ENCODE measurements at places on chromosomes 1 and 21.

DNA sequence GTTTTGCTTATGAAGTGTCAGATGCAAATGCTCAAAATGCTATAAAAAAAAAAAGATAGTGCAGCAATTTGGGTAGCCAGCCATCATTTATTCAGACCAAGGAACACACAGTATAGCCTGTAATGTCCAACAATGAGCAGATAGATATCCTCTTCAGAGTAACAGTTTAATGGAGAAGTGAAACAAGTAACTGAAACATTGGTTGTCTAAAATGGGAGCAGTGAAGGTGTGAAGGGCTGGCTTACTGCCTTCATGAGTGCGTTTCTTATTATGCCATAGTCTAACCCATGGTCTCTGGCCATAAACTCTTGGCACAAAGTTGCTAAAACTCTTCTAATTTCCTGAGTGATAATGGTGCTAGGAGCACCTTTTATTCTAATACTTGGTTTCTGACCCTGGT, 11.4 kb downstream of the RGS5 start:
- DNase-seq, result no peak

- DNase-seq, result no peak
Measured at GRCh38 chr21:43300496-43301408, 126.2 kb downstream of the SIK1 start.

DNA sequence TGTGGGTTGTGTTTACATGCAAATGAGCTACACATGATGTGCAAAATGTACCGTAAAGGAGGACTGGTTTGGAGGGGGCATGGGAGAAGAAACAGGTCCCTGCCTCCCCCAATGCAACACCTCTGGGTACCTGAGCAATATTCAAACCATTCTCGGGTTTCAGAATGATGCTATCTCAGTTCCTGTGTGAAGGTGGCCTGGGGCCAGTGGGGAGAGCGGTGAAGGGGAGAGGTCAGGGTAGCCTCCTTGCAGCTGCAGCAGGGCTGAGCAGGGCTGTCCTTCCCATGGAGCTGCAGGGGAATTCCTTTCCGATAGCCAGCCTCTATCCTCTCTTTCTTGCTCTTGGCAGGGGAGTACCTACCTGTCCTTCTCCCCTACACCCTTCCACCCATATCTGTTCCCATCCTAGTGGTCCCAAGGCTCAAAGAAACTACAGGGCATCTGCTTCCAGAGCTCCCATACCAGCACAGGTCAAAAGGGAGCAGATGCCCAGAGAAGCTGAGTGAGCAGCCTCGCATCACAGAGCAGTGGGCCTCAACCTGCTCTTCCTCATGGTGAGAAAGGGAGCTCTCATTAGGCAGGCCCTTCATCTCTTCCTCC, 11.9 kb downstream of the MEF2D start:
- no peak for DNase-seq

DNA sequence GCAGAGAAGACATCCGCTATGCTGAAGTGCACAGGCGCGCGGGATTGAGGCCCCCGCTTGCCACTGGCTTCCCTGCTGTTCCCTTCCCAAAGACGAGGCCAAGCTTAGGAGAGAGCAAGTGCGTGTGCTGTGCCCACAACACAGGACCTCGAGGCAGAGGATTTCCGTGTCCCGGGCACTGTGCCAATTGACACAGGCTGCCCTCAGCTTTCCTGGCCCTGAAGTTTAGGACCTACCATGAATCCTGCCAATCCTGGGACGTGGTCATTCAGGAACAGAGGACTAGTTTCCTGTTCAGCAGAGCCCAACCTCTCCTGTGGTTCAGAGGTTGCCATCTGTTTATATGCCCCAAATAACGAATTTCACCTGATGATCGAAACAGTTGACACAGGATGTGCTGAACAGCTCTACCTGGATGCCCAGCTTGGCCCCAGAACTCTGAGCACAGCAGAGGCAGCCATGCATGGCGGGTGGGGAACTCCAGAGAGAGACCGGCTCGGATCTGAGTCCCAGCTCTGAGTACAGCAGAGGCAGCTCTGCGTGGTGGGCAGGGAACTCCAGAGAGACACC, 22.0 kb downstream of the SLC37A1 start:
- no peak for DNase-seq

DNA sequence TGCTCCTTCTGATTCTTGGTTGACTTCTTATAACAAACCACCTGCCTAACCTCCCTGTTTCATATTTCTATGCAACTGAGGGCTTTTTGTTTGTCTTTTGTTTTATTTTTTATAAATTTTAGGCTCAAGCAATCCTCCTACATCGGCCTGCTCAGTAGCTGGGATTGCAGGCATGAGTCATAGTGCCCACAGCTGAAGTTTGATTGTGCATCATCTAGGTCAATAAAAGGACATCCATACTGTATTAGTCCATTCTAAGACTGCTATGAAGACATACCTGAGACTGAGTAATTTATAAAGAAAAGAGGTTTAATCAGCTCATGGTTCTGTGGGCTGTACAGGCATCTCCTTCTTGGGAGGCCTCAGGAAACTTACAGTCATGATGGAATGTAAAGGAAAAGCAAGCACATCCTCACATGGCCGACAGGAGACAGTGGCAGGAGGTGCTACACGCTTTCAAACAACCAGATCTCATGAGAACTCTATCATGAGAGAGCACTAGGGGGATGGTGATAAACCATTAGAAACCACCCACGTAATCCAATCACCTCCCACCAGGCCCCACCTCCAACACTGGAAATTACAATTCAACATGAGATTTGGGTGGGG, 285.0 kb downstream of the SIPA1L2 start:
- no peak for DNase-seq

DNA sequence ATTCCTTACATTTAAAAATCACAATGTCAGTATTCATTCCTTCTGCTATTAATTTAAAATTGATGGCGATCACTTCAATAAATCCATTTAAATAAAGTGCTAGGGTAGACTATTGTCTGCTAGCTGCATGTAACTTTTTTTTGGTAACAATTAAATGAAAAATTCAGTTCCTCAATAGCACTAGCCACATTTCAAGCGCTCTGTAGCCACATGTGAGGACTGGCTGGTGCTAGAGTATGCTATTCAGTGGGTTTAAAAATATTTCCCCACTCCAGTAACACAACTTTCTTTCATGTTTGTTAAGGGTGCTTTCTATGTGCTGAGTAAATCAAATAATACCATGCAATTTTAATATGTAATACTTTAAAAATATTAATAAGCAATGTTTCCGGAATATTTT, 108.2 kb downstream of the LTN1 start:
- no peak for DNase-seq

DNA sequence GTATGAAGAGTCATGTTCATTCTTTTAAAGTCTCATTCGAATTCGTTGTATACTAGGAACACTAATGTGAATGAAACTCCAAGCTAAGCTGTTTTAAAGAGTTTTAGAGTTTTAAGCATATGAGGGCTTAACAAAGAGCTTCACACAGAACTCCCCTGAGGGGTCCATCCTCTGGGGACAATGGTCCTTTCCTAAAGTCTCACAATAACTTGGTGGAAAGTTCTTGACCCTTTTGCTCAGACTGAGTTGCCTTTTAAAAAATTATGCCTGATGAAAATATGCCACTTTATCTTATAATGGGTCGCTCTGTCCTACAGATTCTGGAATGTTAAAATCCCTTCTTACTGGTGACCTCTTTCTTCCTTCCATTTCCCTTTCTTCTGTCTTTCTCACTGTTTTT, 64.3 kb downstream of the RGL1 start:
- no peak for DNase-seq

DNA sequence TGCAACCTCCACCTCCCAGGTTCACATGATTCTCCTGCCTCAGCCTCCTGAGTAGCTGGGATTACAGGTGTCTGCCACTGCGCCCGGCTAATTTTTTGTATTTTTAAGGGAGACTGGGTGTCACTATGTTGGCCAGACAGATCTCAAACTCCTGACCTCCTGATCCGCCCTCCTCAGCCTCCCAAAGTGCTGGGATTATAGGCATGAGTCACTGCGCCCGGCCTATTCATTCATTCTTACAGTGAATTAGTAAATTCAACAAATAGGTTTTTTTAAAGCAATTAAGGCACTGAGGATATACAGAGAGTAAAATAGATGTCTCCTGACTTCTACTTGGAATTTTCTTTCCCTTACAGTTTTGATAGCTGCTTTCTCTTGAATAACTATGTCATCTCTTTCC, 43.5 kb downstream of the CDC42 start:
- no peak for DNase-seq

DNA sequence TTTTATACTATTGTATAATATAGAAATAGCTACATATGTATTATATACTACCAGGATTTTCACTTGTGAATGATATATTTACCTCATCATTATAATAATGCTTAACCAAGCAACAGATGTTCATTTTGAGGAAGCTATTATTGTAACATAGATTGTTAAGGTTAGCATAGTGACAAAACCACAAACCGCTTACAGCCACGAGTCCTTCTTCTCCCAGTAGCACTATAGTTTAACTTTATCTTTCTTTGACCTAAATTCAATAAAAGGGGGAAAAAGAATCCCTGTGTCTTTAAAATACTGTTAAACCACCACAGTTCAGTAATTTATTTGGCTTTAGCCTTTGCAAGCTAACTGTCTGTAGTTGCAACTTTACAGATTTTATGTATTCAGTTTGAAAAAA, 1039.4 kb upstream of the B3GALT2 start:
- DNase-seq, result no peak

DNA sequence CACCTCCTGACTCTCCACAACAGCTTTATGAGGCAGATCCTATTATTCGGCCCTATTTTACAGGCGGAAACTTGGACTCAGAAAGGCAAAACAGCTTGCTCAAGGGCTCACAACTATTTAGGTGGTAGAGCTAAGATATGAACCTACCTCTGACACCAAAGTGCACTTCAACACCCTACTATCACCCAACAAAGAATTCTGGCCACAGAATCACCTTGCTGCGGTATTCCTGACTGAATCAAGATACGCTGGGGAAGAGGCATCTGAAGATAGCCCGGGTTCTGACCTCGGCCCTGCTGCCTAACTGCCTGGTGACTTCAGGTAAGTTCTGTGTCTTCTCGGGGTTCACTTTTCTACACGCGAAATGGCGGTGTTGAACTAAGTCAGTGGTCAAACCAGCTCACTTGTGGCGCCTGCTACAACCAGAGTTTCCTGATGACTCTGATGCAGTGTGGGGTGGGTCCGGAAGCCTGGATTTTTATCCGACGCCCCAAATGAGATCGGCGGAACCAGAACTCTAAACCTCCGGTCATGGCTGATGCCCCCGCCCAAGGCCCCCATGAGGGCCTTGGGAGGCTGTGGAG, 608 bp downstream of the PEF1 start:
- no peak for DNase-seq

- no peak for DNase-seq
Measured at GRCh38 chr1:20485527-20486456, at the start of gene CAMK2N1. Gene CAMK2N1, minus strand, starts transcription at chr1:20486210. Its CDS starts 831 bp downstream, at chr1:20485379.

DNA sequence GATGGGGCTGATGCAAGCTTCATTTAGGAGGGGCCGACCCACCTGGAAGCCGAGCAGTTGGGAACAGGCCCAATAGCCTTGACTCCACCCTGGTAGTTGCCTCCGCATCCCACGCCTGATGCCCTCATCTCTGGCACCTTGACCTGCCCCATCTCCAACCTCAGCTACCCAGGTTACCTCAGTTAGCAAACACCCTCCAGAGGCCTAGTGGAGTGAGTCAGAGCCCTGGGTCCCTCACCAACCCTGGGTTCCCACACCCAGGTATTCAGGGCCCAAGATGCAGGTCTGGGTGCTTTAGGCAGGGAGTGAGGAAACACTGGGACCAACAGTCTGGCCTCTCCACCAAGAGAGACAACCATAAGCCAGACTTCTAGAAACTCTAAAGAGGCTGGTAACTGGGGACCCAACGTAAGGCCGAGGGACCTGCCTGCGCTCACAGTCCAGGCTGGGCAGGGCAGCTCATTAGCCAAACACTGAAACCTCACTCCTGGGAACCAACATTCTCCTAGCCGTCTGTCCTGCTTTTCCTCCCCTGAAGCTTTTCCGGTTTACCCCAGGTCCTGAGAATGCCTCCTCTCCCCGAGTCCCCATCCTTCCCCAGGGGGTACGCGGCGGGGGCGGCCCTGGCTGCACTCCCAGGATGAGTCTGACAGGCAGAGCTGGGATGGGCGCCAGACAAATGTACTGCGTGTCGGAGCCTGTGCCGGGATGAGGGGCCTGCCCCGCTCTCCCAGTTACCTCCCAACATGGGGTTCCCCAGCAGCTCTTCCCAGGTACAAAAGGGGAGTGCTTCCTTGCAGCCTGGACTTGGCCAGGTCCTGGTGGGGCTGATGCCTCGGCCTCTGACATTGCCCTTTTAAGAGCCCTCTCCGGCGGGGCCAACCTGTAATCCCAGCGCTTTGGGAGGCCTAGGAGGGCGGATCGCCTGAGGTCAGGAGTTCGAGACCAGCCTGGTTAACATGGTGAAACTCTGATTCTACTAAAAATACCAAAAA, 8.9 kb upstream of the CELSR2 start:
- no peak for DNase-seq

- DNase-seq, result no peak
Measured at GRCh38 chr21:26766826-26767325, 78.3 kb downstream of the ADAMTS1 start.

DNA sequence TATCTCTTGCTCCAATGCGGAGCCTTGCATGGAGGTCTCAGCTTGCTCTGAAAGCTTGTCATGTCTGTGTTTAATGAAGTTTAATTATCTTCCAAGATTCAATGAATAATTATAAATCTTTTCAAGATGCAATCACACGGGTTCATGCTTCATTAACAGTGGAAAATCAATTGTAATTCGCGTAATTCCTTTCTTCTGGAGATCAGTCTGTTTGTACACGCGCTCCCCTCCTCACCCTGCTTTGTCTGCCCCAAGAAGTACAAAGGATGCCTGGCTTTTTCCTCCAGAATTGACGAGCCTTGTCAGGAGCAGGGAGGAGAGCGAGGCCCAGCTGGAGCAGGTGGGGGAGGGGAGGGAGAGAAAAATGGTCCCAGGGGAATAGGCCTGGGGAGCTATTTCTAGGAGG, 65.0 kb upstream of the DISP3 start:
- DNase-seq, result no peak

- DNase-seq, result no peak
Measured at GRCh38 chr1:245041058-245041698, 113.6 kb upstream of the KIF26B start.

DNA sequence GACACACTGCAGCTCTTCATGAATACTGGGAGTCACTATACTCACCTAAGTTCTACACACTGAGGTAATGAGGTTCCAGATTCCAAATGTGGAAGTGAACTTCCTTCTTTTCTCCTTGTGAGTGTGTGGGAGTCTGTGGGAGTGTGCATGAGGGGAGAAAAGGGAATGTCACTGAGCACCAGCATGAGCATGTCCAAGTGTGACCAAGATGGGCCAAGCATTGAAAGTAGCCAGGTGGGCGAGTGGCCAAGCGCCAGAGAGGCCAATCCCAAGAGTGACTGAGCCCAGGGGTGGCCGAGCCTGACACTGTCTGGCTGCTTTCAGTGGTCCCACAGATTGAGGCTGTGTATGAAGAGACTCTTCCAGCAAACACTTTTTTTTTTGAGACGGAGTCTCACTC, 132.3 kb downstream of the HLCS start:
- DNase-seq, result no peak

GRCh38 chr1:97895278-97895677, 25.6 kb downstream of the DPYD start:
- no peak for DNase-seq

DNA sequence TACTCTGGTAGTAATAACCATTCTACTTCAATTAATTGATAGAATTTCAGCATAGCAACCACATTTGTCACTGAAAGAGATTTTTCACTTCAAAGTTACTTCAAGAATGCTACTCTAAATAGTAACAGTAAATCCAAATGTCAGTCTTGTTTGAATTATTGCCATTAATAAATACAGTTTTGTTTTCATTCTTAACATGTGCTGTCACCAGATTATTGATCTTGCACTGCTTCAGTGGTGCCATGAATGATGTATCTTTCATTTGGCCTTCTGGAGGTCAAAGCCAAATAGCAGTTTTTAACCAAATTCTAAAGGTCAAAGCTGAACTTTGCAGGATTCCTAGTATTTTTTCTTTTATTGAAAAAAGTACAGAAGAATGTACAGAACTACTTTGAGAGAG, 199.5 kb downstream of the PATJ start:
- no peak for DNase-seq

All from activated CD8-positive, alpha-beta memory T cell treated with anti-CD3 and anti-CD28 coated beads for 48 hours (primary cell).